ENCODE measurements at places on chromosomes 2 and 18. TPM values are rescaled to one million over a fixed set of nuclear protein-coding genes. Genes with fewer than 3 reads are reported as not detected.
A peak's percentile ranks its signal among the peaks of the same experiment; 100 is the strongest.

DNA sequence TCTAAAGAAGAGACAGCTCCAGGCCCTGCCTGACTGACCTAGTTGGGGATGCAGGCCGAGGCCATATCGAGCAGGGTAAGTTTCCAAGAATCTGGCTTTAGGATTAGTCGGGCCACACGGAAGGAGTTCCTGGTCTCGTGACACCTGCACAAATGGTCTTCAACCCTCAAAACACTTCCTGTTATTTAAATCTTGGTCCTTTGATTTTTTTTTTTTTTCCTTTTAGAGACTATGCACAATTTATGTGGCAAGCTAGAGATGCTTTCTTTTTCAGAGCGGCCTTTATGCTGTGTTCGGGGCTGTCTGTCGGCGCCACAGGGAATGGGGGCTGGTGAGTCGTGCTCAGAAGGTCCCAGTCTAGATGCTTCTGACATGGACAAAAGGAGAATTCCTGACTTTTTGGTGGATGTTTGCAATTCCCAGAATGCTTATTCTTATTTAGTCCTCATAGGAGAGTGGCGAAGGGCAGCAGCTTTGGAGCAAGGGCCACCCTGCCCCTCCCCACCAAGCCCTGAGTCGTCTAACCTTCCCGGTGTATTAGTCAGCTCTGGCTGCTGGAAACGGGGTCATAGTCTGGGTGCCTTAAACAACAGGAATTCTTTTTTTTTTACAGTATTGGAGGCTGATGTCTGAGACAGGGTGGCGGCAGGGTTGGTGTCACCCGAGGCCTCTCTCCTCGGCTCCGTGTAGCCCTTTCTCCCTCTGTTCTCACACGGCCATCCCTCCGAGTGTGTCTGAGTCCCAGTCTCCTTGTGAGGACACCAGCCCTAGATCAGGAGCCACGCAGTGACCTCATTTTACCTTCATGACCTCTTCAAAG lies 27.4 kb downstream of the HPCAL1 start:
- no peak for DNase-seq
- peaks cover 44% of the 10 kb centered on the region for H3K4me1 ChIP-seq
- no peaks in the 10 kb centered on the region for H3K36me3 ChIP-seq
- no peaks in the 10 kb centered on the region for H3K27me3 ChIP-seq
- H3K27ac ChIP-seq, result peak overlapping the region; percentile 24

- DNase-seq, result no peak
- H3K4me1 ChIP-seq, result no peaks in the 10 kb centered on the region
- no peaks in the 10 kb centered on the region for H3K27me3 ChIP-seq
- H3K27ac ChIP-seq, result no peak overlapping the region
- no peaks in the 10 kb centered on the region for H3K36me3 ChIP-seq
Observed at GRCh38 chr2:200689115-200689514, 103.3 kb downstream of the AOX1 start.

GRCh38 chr2:56892382-56892781 lies 708.6 kb downstream of the CCDC85A start:
- H3K4me1 ChIP-seq, result no peaks in the 10 kb centered on the region
- H3K4me3 ChIP-seq, result no peak overlapping the region
- no peak overlapping the region for H3K27ac ChIP-seq

DNA sequence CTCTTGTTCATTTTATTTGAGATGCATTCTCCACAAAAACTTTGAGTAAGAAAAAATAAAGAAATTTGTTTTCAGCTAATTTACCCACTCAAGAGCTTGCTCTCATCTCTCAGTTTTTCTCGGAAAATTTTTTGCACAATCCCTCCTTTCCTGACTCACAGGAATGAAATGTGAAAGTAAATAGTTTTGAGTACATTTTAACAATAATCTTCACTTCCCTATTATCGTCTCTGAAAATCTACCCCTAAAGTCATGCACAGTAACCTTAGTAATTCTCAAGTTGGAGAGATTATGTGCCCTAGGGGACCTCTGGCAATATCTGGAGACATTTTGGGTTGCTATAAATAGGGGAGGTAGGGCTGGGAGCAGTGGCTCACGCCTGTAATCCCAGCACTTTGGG lies 2.6 kb downstream of the CYB5A start:
- H3K4me1 ChIP-seq, result peaks cover 78% of the 10 kb centered on the region
- H3K27me3 ChIP-seq, result no peaks in the 10 kb centered on the region
- H3K36me3 ChIP-seq, result no peaks in the 10 kb centered on the region
- no peak for DNase-seq

GRCh38 chr2:159042115-159042850 lies 73.8 kb downstream of the TANC1 start:
- H3K27me3 ChIP-seq, result no peaks in the 10 kb centered on the region
- peaks cover 29% of the 10 kb centered on the region for H3K4me1 ChIP-seq
- H3K4me3 ChIP-seq, result no peak overlapping the region
- DNase-seq, result no peak
- no peaks in the 10 kb centered on the region for H3K36me3 ChIP-seq

DNA sequence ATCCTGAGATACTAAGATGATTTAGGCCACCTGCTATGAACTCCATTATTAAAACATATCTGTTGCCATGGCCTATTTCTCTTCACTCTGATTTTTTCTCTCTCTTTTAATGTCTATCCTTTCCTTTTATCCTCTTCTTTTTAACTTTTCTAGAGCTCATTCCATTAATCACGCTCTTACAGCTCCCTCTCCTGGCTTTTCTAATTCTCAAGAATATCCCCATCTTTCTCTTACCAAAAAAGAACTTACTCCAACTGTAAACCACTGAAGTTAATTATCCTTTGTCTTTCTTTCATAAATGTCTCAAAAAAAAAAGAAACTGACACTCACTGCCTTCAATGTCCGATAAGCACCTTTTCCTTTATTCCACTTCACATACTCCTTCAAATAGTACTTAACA lies 7.9 kb downstream of the PPP3R1 start:
- no peaks in the 10 kb centered on the region for H3K36me3 ChIP-seq
- no peak for DNase-seq
- H3K27me3 ChIP-seq, result no peaks in the 10 kb centered on the region
- no peak overlapping the region for H3K4me3 ChIP-seq

GRCh38 chr18:34867520-34867919 lies 157.4 kb downstream of the DTNA start:
- no peak overlapping the region for H3K4me3 ChIP-seq
- no peak overlapping the region for H3K27ac ChIP-seq
- H3K27me3 ChIP-seq, result no peaks in the 10 kb centered on the region
- peaks cover 30% of the 10 kb centered on the region for H3K36me3 ChIP-seq
- no peak for DNase-seq

DNA sequence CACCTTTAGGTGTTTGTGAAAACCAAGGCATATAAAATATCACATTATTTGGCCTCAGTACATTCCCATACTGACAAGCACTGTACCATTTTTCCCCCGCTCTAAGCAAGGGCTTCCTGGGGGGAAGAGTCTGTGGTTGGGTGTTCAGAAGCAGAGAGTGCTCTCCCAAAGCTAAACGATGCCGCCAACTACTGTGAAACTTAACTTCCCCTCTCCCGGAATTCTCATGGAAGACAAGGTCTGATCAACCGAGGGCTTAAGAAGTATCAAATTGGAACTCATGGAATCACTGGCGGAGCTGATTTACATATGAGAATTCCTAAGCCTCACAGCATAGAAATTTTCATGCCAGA lies 433 bp upstream of the MFF start:
- H3K27me3 ChIP-seq, result no peaks in the 10 kb centered on the region
- H3K4me3 ChIP-seq, result peak overlapping the region; percentile 95
- no peaks in the 10 kb centered on the region for H3K4me1 ChIP-seq
- peak overlapping the region; percentile 93 for H3K27ac ChIP-seq
- no peaks in the 10 kb centered on the region for H3K36me3 ChIP-seq

GRHL1 gene
- 1.4 TPM for total RNA-seq

KCNS3 gene
- 13.2 TPM for total RNA-seq

SERPINB4 gene
- total RNA-seq, result not detected

FNDC4 gene
- total RNA-seq, result 6.1 TPM

ADD2 gene
- total RNA-seq, result 1.3 TPM

LAMA1 gene
- total RNA-seq, result 1.4 TPM

All from sigmoid colon (tissue), 7 donors.